Brain microvascular endothelial cell (primary cell): ENCODE measurements at places on chromosomes 2 and 18.

DNA sequence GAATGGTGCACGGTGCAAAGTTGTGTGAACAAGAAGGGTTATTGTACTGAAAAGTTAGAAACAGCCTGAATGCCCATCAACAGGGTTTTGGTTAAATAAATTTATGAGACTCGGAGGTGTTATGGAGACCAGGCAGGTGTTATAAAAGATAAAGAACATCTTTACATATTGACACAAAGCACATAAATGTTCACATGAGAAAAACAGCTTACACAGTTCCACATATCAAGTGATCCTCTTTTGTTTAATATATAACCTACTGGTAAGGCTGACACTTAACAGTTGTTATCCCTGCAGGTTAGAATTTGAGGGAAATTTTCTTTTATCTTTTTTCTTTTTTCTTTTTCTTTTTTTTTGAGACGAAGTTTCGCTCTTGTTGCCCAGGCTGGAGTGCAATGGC lies 20.0 kb upstream of the ARPC2 start:
- DNase-seq = no peak

DNA sequence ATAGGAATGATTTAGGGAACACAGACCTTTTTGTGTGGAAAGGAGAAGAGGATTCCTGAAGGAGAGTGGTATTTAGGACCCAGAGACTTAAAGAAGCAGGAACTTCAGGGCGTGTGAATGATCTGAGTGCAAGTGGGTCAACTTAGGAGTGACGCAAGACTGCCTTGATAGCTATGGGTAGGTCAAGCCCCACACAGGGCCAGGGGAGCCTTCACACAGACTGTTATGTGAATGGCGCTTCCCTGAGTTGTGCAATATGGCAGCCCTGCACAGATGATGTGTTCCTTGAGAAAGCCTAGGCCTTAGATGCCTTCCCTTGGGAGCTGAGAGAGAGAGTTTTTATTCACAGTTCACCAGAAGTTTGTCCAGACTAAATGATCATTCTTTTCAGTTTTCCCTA lies 47.1 kb upstream of the IGFBP5 start:
- DNase-seq = no peak

GRCh38 chr2:124804014-124804940 lies 779.2 kb downstream of the CNTNAP5 start:
- DNase-seq = no peak

- no peak for DNase-seq
Observed at GRCh38 chr2:36569267-36569856, 28.6 kb downstream of the FEZ2 start.

GRCh38 chr18:77203071-77203470 lies 46.6 kb upstream of the GALR1 start:
- DNase-seq = no peak

GRCh38 chr2:1736045-1736444 lies 8.3 kb downstream of the PXDN start:
- no peak for DNase-seq

DNA sequence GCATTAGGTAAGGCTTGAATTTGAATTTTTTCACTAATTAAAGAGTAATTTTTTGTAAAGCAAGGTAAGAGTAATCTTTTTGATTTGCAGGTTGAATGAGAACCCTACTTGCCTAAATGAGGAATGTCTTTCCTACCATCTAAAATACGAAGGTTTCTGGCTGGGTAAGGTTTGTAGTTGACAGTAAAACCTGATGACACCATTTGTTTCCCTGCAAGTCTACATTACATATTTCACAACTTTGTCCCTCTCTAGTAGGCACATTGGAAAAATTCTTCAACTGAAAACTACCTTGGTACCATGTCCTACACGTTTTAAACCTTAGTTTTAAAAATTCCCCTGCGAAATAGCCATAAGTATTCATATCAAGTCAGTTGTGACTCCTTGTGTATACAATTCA lies 9.4 kb downstream of the HNRNPA3 start:
- DNase-seq = no peak

- no peak for DNase-seq
Observed at GRCh38 chr2:33316328-33316727, 160.1 kb upstream of the RASGRP3 start.

DNA sequence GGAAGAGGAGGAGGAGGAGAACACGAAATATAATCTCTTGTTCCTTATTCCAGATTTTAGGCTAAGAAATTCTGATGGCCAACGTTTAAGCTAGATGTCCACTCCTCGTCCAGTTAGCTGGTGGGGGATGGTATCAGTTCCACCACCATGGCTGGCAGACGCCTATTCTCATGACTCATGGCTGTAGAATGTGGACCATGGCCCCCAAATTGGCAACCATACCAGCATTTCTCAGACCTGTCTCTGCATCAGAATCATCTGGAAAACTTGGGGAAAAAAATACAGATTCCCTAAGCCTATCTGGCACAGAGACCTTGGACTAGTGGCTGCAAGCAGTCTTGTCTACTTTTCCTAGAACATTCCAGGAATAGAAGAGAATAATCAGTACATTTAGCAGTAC lies 267.7 kb upstream of the SIX2 start:
- peak; percentile 18 for DNase-seq

GRCh38 chr18:46555724-46556123 lies 101.3 kb downstream of the LOXHD1 start:
- no peak for DNase-seq

DNA sequence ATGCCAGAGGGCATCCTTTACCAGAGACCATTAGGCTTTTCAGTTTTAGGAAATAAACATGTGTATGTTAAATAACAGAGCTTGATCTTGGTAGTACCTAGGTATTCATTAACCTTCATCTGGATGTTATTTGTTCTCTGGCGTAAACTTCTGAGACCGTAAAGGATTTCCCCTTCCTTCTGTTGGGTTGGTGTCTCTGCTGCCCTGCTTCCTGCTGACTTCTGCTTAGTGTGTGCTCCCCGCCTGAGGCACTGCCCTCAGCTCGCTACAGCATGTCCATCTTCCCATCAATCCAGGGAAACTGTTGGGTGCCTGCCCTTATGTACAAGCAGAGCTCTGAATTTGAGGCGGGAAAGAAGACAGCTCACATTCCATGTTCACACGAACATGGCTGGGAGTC lies 177.9 kb downstream of the TPGS2 start:
- DNase-seq = no peak

DNA sequence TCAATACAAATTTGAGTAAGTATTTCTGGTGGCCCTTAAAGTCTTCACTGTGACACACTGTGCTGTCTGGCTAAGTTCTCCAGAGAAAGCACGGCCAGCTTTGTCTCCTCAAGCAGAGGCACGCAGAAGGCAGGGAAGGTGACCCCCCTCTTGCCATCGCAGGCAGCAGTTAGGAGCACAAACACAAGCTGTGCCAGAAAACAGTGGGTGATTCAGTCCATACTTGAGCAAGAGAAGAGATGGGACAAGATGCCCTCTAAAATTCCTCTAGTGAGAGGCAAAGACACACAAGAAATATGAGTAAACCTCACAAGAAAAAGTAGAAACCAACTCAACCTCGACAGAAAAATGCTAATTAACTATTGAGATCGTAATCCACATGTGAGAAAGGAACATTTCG lies 9.8 kb downstream of the MCEE start:
- DNase-seq = no peak

- DNase-seq = no peak
Observed at GRCh38 chr18:69697689-69698088, 250.0 kb downstream of the CD226 start.

DNA sequence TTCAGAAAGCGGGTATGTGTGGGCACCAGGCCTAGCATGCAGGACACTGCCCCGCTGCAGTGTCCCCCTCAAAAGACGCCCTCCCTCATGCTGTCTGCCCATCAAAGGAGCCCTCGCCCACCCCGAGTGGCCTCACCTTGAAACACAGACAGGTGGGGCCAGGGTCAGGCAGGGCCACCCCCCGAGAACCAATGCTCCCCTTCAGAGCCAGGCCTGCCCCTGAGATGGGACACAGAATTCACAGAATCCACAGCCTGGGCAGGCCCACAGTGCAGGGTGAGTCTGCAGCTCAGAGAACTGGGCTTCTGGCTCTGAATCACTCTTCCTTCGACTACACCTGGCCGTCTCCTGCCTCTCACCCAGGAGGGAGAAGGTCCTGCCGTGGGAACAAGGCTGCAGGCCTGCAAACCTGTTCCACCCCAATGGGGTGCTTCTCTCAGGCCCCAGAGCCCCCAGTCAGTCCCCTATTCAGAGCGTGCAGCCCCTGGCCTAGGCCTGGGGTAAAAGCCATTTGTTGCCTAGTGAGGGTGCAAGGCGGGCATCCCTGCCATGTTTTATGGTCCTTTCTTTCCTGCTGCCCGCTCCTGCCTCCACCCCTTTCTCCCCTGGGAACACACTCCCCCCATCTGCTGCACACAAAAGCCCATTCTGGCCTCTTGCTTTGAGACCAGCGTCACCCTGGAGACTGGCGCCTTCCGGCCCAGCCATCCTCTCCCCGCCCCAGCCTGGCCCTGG lies 11.3 kb upstream of the ARHGEF4 start:
- no peak for DNase-seq

DNA sequence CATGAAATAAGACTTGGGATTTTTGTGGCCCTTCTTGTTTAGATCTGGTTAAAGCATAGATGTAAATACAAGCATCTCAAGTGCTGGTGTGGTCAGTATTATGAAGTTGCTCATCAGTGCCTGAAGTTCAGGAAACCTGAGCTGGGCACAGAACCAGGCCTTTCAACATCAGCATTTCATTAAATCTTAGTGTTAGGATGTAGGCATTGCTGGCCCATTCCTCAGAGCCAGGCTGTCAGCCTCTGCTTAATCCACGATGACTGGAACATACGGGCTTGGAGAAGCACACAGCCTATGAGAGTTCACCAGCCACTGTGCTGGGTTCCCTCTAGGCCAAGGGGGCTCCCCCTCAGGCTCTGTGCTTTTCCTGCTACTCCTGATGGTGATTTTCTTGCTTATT lies 270.2 kb downstream of the EN1 start:
- no peak for DNase-seq

GRCh38 chr2:174012347-174013314 lies 47.5 kb upstream of the SP3 start:
- no peak for DNase-seq

DNA sequence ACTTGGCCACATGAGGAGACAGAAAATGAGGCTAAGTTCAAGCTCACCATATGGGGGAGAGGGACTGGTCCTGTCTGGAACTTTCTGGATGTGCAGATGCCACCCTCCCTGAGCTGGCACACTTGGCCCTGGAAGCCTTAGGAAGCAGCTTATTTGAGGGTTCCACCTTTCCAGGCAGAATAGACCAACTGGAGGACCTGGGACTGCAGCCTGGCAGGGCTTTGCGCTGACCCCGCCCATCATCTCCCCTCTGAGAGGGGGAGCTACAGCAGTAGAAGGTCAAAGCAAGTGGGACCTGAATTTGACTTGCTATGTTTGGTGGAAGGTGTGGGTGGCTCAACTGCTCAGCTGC lies 39.5 kb downstream of the TMEM17 start:
- DNase-seq = no peak

- no peak for DNase-seq
Observed at GRCh38 chr2:112831946-112832840, 4.4 kb downstream of the IL1B start.

GRCh38 chr18:41938445-41938844 lies 16.6 kb upstream of the PIK3C3 start:
- DNase-seq = peak; percentile 94
